Smooth muscle cell of bladder (primary cell): ENCODE measurements at places on chromosomes 3 and 15. TPM values are rescaled to one million over a fixed set of nuclear protein-coding genes. Genes with fewer than 3 reads are reported as not detected.

The THSD4 gene
- 28.0 and 33.8 TPM in 2 replicates for total RNA-seq

The CHRNA3 gene
- total RNA-seq: not detected in 2 replicates

The BLM gene
- 0.71 and 0.74 TPM in 2 replicates for total RNA-seq

The CCR3 gene
- 0.09 TPM in 1 of 2 replicates, not detected in the other for total RNA-seq

The COL6A5 gene
- total RNA-seq: not detected in 2 replicates

The TGM4 gene
- not detected in 2 replicates for total RNA-seq

The SPINK8 gene
- total RNA-seq: not detected in 2 replicates

The BOC gene
- 8.4 and 8.7 TPM in 2 replicates for total RNA-seq
